ENCODE measurements at places on chromosomes 3 and 15.

DNA sequence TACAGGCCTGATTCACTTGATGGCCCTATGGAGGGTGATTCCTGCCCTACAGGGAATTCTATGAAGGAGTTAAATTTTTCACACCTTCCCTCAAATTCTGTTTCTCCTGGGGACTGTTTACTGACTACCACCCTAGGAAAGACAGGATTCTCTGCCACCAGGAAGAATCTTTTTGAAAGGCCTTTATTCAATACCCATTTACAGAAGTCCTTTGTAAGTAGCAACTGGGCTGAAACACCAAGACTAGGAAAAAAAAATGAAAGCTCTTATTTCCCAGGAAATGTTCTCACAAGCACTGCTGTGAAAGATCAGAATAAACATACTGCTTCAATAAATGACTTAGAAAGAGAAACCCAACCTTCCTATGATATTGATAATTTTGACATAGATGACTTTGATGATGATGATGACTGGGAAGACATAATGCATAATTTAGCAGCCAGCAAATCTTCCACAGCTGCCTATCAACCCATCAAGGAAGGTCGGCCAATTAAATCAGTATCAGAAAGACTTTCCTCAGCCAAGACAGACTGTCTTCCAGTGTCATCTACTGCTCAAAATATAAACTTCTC is 43.6 kb downstream of the BLM start:
- DNase-seq, result no peak

DNA sequence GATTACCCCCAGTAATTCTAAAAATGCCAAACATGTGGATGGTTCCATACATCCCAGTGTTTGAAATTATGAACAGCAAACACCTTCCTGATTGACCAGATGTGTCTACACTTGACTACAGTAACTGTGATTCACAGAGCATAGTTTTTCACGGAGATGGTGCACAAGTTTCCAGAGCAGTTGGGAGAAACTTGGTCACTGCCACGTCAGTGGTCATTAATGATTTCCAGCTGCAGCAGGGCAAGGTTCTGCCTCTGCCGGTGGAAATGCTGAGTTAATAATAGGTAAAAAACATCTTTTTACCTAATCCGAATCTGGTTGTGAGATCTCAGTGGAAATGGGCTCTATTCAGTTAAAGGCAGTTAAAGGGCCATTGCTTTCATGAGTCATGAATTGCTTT is 154.1 kb upstream of the FEZF2 start:
- no peak for DNase-seq

- DNase-seq, result no peak
Observed at GRCh38 chr3:155876037-155876436, 5.6 kb downstream of the GMPS start.

- no peak for DNase-seq
Observed at GRCh38 chr3:66302288-66302687, 81.5 kb downstream of the SLC25A26 start.

DNA sequence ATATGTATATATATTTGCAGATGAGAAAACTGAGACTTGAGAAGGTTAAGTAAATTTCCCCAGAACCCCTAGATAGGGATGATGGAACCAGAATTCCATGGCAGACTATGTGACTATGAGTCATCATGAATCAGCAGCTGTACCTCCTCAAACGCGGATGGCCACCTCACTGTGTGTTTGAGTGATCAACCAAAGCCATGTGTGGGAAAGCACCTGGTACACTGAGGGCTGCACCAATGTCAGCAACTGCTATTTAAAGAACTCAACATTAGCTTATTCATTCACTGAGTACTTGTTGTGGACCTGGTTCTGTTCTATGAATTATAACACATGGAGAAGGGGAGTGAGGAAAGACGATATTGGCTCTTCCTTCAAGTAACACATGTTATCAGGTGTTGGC is 377.0 kb downstream of the GAP43 start:
- no peak for DNase-seq

- DNase-seq, result no peak
Observed at GRCh38 chr15:81189583-81190283, 6.9 kb upstream of the IL16 start.

DNA sequence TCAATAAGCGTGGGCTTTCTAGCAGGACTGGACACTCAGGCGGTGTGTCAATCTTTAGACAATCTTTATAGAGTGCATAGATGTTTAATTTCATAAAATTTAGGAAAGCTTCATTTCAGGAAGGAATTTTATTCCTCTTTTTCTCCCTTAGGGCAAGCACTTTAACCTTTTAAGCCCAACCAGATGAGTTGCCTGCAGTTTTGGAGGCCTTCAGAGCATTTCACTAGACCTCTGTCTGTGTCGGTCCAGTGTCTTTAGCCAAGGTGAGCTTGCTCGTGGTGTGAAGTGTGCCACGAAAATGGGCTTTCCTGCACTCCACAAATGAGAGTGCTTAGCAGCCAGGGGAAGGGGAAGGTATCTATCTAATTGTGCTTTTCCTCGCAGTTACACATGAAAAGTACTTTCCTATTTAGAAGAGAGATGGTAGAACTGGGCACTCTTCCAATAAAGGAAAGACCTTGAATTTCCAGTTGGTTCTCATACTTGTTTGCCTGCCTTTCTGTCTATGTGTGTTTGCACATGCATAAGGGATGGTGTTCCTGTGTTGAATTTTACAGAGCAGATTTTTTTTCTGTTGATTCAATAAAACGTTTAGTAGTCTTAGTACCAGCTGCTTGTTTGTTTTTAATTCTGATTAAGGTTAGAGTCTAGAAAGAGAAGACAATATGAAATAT is 53.6 kb downstream of the FEZF2 start:
- no peak for DNase-seq

DNA sequence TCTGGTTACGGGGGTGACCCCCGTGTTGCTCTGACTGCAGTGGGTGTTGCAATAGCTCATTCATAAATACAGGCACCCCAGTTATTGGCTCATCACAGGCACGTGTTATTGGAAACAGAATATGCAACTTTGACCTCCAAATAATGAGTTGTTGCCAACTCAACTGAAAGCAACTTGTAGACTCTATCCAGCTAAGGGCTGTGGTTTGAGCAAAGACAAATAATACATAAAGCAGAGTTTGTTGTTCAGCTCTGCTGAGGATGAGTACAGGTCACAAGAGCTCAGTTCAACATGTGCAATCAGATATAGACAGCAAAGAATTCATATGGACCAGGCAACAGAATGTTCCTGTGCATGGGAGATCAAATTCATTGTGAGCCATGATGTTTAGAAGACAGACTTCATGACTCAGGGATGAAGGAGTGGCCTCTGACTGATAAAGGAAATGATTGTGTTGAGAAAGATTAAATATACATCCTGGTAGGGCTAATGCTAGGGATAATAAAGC is 87.6 kb upstream of the LRIG1 start:
- DNase-seq, result no peak

GRCh38 chr3:154217671-154218070 is 96.5 kb downstream of the ARHGEF26 start:
- no peak for DNase-seq

DNA sequence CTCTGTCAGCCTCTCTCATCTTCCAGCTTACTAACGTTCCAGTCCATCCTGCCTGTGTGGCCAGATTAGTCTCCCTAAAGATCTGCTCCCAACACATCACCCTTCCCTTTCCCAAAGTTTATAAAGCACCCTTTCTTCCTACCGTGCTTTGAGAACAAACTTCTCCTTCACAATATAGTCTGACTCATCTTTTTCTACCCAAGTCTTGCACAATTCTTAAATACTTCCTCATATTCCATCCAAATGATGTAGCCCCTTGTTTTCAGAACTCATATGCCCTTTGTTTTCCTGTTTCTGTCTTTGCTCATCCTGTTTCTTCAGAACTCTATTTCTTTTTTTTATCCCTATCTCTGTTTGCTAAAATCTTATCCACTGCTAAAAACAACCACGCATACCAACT is 326.8 kb downstream of the MFSD1 start:
- DNase-seq, result peak; percentile 4

- DNase-seq, result no peak
Observed at GRCh38 chr3:122183893-122184590, 574 bp downstream of the CASR start.

GRCh38 chr3:108486941-108487340 is 23.5 kb downstream of the MYH15 start:
- DNase-seq, result peak; percentile 27

- DNase-seq, result no peak
Observed at GRCh38 chr15:45180201-45180600, 7.6 kb downstream of the SHF start.

DNA sequence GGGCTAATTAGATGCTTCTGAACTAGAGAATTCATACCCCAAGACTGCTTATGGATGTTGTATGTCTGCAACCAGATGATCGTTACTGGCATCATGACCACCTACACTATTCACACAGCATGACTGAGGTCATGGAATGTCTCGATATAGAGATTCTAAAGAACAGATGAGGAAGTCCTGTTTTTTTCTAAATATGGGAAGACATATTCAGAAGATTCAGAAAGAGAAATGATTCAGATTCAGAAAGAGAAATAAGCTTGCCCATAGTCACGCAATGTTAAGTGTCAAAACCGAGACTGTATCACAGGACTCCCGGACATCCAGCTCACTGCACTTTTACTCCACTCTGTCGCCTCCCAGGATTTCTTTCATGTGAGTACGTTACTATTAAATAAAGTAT is 136.2 kb downstream of the TPRG1 start:
- no peak for DNase-seq

GRCh38 chr3:56060521-56061278 is 407.6 kb downstream of the ERC2 start:
- no peak for DNase-seq

- no peak for DNase-seq
Observed at GRCh38 chr3:184322731-184323487, 8.5 kb downstream of the EIF4G1 start.

GRCh38 chr15:45307230-45307924 is 55.3 kb downstream of the SLC28A2 start:
- peak; percentile 28 for DNase-seq

- DNase-seq, result no peak
Observed at GRCh38 chr3:15892311-15893227, 94.8 kb upstream of the ANKRD28 start.

- no peak for DNase-seq
Observed at GRCh38 chr3:128854475-128854874, 24.9 kb upstream of the ACAD9 start.

DNA sequence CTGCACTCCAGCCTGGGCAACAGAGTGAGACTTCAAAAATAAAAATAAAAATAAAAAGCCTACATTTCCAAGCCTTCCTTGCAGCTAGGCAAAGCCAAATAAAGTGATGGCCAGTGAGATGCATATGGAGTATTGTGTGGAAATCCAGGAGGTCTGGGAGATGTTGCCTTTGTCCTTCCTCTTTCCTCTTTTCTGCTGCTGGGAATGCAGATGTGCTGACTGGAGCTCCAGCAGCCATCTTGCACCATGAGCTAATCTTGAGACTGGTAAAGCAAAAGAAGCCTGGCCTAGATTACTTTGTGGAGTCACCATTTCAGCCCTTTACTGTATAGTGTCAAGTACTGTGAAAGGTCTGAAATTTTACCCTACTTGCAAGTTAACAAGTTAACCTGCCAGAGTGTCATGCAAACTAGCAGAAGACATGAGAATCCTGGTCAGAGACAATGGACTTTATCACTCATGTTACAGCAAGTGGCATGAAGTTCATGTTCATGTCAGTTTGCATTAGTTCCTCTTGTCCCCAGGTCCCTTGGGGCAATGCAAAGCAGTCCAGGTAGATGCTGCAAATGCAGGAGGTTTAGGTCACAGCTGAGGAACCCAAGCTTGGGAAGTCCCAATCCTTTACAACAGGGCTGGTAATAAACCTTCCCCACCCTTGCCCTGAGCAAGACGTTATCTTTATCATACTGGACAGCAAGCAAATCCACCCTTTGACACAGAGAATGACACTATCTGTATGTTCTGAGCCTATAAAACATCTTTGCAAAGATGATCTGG is 103.1 kb downstream of the TLE3 start:
- no peak for DNase-seq

DNA sequence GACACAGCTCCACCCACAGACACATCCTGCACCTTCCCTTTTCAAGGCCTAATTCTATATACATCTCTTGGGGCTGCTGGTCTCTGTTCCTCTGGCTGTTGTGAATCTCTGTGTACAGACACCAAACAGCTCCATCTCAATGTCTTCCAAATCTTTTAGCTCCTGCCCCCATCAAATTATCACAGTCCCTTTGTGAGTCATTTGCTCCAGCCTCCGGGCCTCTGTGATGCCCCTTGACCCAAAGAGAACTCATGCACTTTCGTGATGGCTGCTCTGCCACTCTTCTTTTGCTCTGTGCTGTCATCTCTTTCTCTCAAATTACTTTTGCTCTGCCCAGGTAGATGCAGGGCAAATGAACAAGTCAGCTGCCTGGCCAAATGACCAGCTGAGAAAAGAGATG is 369.0 kb upstream of the CDIN1 start:
- DNase-seq, result no peak

DNA sequence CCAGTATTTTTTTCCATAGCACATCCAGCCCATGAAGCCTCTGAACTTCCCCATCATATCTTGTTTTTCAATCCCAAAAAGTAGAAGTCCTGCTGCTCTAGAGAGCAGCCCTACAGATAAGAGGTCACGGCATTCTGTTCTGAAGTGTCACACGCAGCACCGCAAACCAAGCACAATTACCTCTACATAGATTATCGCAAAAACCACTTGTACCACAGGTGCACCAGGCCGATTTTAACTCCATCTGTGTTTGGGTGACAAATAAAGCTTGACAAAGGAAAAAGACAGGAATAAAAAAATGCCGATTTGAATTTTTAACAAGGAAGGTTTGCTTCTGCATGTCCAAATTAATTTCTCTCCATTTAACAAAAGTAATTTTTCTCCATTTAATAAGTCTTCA is 113.7 kb downstream of the MYO5A start:
- DNase-seq, result no peak

DNA sequence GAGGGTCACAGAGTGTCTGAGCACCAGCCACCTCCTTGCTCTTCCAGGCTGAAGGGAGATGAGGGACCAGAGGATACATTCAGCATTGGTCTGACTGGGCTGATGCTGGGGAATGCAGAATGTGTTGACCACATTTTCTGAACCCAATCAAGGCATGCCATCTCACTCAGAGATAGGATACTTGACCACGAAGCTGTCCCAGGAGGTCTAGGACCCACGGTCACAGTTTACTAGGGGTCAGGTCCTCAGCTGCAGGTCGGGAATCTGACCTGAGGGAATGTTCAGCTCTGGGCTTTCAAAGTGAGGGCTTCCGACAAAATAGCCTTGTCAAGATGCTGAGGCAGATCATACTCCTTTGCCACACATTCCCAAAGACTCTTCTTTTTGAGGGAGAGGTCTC is 19.6 kb downstream of the PLA2G4E start:
- no peak for DNase-seq

DNA sequence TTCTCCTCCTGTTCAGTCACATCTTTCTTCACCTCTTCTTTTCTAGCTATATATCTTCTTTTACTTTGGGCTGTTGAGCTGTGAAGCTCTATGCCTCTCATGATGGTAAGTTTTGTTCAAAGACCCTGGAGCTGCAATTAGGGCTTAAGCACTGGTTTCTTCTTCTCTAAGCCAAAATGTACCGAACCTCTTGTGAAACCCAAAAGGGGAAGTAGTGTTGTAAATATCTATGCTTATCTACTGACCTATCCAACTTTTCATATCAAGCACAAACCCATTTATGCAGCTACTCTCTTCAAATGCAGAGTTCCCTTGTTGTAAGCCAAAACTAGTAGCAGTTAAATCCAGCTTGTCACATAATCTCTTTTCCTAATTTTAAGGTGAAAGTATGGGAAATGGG is 123.6 kb upstream of the CD96 start:
- no peak for DNase-seq

Measured in HTR-8/SVneo (cell line).